Stimulated activated CD8-positive, alpha-beta memory T cell treated with anti-CD3 and anti-CD28 coated beads, Interleukin-4, amount 100 ng/mL, for 1 hour (primary cell): ENCODE measurements at places on chromosomes 2 and 18.

DNA sequence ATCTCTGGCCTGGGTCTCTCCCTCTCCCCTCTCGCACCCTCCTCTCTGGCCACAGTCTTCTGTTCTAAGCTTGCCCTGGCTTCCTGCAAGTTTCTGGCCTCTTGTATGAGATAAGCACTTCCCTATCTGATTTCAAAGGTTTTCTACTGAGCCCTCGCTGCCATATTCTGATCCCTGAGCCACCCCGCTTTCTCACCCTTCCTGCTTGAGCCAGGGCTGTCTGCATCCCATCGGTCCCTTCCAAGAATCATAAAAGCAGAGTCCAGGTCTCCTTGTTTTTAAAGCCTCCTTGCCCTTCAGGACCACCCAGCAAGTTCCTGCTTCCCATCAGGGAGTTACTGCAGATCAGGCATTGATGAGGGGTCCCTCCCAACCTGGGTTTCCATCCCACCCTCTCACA, 110.2 kb downstream of the PRKCE start:
- no peak for DNase-seq

GRCh38 chr2:137291836-137292570, 526.7 kb downstream of the THSD7B start:
- DNase-seq = no peak

DNA sequence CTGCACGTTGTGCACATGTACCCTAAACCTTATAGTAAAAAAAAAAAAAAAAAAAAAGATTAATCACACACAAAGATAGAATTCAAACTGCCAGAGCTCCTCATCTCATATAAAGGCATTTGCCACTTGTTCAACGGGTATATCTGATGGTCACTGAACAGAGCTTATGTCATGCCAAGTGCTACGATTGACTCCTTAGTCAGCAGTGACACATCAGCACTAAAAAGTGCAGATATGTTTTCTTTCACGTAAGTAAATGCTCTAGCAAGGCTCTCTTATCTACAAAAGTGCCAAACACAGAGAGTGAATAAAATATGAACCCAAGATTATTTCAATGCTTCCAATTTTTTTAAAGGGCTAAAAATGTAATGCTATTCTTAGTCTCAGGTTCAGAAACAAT, 1.1 kb downstream of the LMAN1 start:
- DNase-seq = no peak

GRCh38 chr18:10330428-10330827, 124.0 kb upstream of the APCDD1 start:
- no peak for DNase-seq
